NCI-H1048 (cell line): ENCODE measurements at places on chromosomes 5 and 9.

DNA sequence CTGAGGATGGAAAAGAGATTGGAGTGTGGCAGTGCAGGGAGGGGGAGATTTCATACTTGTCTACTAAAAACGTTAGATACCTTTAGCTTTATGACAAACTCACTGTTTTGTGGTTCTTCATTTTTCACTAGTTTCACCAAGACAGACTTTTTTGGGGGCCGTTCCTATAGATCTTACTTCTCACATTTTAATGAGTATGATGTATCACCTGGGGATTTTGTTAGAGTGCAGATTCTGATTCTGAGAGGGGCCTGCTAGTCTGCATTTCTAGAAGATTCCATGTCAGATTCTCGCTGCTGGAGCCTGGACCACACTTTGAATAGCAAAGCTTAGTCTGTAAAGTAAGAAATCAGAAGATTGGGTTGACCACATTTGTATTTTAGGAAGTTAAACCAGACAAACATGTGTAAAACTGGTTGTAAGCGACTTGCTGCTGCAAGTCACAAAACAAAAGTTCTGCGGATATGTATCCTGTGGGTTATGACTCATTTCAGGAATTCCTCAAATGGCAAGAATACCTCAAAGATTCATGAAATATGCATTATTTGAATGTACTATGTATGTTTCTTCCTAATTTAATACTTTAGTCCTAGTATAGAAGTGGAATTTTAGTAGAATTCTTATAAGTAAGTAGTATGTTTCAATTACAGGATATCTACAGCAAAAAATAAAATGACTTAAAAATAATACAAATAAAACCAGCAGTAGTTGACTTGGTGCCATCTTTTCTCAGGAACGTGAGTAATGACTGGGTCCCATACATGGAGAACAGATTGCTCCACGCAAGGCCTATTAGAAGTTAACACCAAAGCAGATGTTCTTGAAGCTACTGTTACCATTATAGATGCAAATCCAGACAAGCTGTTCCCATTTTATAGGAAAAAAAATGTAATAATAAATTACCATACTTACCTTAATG lies 27.8 kb downstream of the NFIL3 start:
- no peak for DNase-seq

GRCh38 chr9:19232823-19233194 lies 2.3 kb downstream of the DENND4C start:
- DNase-seq, result peak; percentile 56

DNA sequence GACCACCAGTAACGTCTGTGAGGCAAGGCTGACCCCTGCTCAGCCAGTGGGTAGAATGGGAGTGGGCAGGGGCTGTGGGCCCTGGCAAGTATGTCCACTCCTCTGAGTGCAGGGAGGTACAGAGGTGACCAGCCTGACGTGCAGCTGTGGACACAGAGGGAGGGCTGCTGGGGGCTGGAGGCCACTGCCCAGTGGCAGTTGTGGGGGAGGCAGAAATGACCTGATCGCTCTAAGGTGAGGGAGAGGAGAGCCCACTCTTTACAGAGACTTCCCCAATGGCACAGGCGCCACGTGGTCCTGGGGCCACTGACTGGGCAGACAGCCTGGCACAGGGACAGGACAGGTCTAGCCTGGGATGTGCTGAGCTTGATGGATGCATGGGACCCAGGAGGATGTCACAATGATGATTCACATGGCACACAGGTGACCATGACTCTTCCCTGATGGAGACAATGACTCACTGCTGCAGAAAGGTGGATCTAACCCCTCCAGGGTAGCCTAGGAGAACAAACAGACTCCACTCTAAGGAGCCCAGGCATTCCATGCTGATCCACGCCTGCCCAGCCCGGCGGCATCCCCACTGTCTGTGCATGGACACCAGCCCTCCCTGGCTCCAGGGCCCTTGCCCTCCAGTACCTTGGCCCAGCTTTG lies 7.7 kb downstream of the LPCAT1 start:
- no peak for DNase-seq

DNA sequence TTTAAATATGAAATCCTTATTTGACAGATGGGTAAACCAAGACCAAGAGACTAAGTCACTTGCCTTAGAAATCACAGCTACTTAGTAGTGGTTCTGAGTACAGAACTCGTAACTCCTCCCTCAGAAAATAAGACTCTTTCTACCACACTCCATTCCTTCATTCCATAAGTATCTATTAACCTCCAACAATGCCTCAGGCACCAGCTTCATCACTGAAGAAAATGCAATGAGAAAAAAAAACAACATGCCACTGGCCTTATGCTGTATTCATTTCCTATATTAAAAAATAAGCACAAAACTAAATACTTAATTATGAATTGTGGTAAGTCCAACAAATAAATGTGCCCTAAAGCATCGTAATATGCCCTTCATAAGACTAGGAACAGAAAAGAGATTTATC lies 13.5 kb upstream of the FREM1 start:
- DNase-seq, result no peak

DNA sequence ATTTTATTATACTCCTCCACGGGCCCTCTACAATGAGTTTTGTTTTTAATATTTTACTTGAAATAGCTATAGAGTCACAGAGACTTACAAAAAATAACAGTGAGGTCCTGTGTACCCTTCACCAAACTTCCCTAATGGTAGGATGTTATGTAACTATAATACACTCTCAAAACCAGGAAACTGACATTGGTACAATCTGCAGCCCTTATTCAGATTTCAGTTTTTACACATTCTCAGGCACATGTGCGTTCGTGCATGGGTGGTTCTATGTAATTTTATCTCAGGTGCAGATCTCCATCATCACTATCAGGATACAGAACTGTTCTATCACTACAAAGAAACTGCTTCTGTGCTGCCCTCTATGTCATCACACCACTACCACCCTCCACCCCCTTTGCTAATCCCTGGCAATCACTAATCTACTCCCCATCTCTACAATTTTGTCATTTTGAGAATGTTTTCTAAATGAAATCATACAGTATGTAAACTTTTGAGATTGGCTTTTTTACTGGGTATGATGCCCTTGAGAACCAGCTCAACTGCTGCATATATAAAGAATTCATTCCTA lies 16.4 kb downstream of the RAB14 start:
- DNase-seq, result no peak

DNA sequence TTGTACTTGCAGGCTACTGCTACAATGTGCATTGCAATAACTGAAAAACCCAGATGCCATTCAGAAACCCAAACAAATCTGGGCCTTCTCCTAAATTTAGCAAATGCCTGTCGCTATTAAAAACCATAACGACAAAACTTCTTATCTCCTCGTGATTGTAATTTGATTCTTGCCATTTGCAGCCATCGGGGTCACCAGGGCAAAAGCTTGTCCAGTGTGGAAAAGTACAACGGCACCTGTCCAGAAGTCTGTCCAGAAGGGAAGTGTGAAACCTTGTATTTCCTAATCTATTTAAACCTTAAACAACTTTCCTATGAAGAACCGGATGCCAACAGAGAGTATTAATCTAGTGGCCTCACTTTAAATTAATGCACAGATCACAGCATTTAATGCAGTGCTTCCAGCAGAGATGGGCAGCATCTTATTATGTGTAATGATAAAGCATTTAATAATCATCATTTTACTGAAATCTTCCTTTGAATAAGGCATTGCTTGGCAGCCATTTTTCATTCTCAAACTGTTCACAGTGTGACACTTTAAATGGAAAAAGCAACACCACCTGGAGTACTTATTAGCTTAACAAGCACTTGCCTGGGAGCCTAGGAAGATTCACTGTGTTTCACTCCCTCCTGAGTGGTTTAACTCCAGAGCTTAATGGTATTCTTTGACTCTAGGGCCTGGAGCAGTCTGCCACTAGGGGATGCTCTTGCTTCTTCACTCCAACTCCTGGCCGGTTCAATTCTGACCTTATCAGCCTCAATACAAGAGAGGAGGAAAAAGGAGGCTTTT lies 4.9 kb upstream of the C7 start:
- no peak for DNase-seq

DNA sequence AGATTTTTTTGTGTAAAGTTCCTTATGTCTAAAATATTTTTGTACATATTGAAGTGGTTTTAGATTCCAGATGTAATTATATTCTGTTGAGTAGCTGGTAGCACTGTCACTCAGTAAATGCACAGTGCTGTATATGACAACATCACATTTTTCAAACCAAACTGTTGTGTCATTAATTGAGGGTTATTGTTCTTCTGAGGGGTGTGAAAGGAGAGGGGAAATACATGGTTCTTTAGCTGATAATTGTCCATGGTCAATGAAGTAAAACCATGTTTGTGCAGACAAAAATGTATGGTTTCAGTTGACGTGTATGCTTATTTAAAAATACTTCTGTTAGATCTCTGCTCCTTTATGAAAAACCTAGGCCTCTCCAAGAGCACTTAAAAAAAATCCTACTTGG lies 3.3 kb downstream of the ZNF462 start:
- no peak for DNase-seq

DNA sequence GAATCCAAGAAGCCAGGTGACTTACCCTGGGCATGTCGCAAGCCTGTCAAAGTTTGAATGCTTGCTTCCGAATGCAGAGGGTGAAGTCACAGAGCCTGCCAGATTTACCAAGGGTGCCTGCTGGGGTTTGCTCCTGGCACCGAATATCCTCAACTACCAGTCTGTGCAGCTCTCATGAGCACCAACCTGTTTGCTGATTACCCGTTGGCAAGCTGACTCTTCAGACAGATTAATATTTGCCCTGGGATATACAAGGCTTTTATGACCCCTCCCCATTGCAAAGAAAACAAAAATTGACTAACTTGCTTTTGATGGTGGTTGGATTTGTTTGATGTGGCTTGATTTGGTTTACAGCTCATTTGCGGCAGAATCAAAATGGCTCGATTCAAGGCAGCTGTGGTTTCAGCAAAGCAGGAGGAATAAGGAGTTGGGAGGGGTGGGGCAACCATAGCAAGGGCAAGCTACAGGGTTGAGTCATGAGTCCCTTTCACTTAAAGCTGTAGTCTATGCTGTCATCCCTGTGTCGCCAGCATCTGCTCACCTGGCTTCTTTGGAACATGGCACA lies 82.3 kb upstream of the AGXT2 start:
- no peak for DNase-seq

- DNase-seq, result no peak
Observed at GRCh38 chr5:64794053-64794770, 25.5 kb downstream of the CWC27 start.

DNA sequence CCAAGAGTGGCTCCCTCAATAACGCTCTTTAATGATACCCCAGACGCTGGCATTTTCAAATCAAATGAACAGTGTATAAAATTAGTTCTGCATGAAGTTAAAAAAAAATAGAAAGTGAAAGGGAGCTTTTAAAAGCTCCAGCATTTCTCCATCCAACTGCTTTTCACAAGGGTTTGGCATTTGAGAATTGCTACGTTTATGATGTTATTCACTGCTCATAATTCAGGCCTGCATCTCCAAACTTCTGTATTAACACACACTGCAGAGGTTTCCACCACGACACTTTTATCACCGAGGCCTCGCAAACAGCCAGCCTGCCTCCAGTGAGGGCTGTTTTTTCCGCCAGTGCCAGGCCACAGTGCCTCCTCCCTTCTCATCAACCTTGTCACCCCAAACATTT lies 205.5 kb upstream of the EFNA5 start:
- no peak for DNase-seq

- no peak for DNase-seq
Observed at GRCh38 chr5:10667431-10668057, 93.5 kb downstream of the DAP start.

DNA sequence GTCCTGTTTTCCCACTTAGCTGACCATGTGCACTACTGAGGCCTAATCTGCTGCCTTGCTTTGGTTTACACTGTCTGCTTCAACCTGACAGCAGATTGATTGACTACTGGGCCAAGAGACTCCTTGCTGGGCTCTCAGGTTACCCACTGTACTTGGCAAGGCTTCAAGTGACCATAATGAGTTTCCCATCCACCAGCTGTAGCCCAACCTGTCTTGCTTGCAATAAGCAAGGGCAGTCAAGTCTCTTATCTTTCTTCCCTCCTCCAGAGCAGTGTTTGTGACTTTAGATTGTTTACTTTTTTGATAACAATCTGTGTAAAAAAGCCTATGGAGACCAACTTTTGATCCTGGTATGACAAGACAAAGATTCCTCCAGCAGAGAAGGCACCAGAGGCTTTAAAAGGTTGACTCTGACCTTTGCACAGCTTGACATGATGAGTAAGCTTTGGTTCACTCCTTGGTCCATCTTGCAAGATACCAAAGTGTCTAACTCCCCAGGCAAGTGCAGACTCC lies 912.3 kb upstream of the SEMA6A start:
- no peak for DNase-seq

DNA sequence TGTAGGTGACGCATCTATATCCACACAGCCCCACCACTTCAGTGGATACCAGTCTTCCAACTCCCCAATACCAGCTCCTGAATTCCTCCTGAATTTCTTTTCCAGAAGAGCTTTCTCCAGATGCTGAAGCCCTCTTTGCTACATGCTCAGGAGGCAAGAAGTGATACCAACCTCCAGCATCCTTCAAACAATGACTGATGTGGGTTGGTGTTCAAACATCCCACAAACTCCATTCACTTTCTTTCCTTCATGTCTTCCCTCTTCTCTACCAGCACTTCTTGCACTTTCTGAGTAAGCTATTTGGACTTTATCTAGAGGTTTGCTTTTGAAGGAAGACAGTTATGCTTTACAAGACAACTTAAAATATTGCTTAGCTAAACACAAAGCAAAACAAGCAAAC lies 179.9 kb upstream of the RORB start:
- no peak for DNase-seq

GRCh38 chr9:136610426-136610825 lies 52.3 kb upstream of the EGFL7 start:
- no peak for DNase-seq

- DNase-seq, result no peak
Observed at GRCh38 chr5:746258-746761, 38.2 kb downstream of the ZDHHC11B start.

DNA sequence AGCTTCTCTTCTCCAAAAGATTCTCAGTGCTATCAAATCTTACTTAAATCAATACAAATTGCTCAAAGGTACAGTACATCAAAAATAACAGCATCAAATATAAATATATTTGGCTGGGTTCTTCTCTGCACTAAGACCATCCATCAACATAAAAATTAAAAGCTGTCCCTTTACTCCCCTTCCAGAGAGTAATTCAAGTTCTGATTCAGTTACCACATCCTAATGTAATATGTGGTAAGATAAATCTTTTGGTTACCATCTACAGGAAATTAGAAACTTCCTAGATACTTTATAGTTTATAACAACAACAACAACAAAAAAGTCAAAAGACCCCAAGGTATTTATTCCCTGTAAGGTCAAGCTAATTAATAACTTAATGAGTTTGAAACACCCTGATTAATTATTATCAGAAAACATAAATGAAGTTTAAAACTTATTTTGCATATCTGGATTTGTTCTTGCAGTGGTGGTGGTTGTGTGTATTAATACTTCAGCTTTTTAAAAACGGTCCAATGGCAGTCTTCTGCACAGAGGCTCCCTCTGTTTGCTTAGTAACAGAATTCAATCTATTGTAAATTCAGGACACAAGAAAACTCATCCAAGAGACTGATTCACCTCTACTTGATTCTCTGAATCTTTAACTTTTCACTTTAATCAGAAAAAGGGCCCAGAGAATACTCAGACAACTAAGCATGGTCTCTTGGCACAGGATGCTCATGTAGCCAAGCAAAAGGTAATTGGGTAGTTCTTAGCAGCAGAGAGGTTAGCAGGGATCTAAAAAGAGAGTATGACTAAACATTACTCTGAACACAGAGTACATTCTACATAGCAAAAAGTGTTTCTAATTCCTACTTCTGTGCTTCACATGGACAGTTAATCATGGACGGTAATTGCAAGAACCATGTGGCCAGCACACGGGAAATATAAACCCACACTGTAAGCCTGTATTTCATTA lies 20.1 kb downstream of the DIAPH1 start:
- no peak for DNase-seq

GRCh38 chr9:68493541-68493940 lies 47.1 kb downstream of the TMEM252 start:
- DNase-seq, result no peak
